Astrocyte of the spinal cord (primary cell): ENCODE measurements at places on chromosomes 12 and 14.

GRCh38 chr12:51496895-51497294 lies 72.3 kb downstream of the SLC4A8 start:
- DNase-seq = no peak

DNA sequence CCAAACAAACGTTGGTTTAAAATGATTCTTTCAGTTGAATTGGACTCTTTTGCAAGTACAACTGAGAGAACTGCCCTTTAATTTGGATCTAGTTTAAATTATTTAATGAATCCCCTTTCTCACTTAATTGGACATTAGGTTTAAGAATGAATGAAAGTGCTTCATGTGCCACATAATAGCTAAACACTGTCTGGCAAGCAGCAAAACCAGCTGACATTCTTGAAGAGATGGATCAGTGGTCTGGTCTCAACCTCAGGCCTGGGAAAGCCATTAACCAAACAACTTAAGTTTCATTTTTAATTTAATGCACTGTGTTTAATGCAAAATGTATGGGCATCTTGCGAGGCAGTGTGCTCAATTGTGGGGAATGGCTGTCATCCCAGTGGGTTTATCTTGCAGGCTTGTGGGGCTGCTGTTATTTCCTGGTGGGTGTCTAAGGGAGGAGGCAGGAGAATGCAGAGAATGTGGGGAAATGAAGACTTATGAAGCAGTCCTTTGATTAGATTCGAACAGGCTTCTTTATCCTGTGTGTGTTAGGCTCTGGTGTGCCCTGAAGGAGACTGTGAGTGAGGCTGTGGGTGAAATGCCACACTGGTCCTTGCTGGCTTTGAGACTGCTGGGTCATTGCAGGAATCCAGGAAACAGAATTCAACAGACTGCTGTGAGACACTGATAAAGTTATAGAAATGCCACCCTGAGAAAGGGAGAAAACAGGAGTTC lies 144.1 kb upstream of the PELI2 start:
- no peak for DNase-seq

DNA sequence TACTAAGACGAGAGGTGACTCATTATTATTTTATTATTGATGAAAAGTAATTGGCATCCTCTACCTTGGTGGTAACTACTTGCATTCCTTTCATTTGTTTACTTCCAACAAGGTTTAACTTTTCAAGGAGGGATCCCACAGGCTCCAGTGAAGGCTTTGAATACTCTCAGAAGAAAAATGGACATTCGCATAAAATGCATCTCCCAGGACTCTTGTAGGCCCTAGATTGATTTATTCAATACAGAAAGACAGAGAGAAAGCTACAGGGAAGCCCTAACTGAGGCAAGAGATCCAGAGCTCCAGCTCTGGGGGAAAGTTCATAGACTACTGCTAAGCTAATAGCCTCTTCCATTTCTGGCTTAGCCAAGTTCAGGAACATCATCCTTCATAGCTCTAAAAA lies 87.0 kb downstream of the TBX5 start:
- DNase-seq = no peak

DNA sequence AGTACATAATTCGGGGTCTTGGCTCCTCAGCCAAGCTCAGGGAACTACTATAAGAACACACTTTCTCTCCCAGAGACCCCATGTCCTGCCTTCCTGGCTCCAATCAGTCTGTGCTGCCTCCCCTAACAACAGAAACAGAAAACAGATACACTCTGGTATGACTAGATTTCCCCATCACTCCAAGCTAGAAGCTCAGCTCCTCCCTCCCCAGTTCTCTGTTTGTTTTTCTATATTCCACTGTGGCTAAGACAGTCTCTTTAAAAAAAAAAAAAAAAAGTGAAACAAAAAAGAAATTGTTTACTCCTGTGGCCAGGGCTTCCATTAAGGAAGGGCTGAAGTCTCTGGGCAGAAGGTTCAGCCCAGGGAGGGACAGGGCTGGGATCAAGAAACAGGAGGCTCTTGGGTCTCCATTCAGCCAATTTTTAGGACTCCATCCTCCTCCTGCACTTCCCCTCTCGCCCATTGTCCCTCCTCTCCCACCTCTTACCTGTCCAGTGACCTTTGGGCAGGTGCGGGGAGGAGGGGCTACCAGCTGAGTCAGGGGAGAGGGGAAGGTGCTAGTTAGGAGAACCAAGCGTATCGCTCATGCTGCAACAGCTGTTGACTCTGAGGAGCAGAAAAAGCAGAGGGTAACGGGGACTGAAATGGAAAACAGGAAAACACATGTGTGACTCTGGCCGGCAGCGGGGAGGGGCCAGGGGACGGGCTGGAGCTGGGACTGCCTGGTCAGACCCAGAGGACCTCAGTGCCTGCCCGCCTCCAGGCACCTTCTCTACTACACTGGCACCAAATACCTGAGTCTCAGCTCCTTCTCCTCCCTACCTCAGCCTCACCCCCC lies 4.1 kb upstream of the SLC7A7 start:
- DNase-seq = peak; percentile 80

GRCh38 chr14:95006051-95006450 lies 151.3 kb downstream of the DICER1 start:
- no peak for DNase-seq

- DNase-seq = no peak
Measured at GRCh38 chr14:96693252-96693820, 103.8 kb upstream of the VRK1 start.

GRCh38 chr14:76806446-76806845 lies 6.2 kb downstream of the ANGEL1 start:
- DNase-seq = no peak

GRCh38 chr14:68822132-68822651 lies 29.3 kb upstream of the ZFP36L1 start:
- no peak for DNase-seq

DNA sequence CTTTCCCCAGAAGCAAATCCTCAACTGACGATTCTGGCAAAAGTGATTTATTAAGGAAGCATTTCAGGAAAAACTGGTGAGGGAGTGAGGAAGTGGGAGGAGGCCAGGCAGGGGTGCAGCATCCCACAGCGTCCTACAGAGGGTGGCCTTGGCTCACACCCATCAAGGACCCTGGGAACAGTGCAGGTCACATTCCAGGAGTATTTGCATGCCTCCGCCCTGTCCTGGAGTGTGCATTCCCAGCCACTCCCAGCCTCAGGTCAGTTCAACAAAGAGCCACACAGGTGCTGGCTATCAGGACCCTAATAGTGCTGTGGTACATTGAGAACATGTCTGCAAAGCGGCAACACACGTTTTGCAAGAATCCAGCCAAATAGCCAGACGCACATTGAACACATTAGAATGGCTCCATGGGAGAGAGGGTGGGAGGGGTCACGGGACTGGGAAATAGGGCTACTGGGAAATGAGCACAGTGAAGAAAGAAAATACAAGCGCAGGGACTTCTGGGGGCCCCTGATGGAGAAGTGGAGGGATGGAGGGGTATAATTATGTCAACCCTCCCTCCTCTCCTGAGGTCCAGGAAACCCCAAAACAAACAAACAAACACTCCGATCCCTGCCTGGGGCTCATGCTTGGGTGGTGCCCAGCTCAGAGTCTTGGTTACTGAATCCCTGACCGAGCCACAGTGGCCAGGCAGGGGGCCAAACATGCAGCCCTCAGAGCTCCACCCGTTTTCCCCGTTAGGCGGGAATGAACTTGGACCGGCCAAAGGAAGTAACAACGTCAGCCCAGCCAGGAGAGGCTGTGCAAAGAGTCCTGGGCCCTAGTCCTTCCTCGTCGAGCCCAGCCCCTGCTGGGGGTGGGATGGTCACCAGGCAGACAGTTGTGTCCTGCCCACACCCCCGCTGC lies 36.5 kb downstream of the CMKLR1 start:
- DNase-seq = peak; percentile 80

DNA sequence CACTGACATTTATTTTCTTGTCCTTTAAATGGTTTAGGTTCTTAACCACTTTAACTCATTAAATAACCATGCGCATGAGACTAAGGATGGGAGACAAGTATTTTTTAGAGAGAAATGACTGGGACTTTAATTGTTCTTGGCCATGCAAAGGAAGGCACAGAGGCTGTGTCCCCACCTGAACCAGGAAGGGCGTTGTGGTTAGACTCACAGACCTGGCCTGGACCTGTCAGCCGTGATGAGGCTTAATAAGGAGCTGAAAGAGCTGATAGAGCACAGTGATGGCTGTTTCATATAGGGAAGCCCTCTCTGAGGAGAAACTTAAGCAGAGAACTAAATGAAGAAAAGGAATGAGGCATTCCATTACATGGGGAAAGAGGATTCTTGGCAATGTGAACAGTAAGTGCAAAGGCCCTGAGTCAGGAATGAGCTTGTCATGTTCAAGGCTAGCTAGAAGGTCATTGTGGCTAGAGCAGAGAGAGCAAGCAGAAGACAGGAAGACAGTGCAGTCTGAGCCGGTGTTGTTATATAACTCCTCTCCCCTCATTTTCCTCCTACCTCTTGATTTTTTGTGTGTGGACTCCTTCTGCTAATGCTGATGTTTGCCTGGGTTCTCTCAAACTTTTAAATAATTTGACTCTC lies 74.4 kb upstream of the ANO4 start:
- DNase-seq = no peak
